M059J (cell line): ENCODE measurements at places on chromosomes 6 and 20.

GRCh38 chr6:113763876-113764275 lies 93.3 kb upstream of the MARCKS start:
- DNase-seq, result peak; percentile 92

DNA sequence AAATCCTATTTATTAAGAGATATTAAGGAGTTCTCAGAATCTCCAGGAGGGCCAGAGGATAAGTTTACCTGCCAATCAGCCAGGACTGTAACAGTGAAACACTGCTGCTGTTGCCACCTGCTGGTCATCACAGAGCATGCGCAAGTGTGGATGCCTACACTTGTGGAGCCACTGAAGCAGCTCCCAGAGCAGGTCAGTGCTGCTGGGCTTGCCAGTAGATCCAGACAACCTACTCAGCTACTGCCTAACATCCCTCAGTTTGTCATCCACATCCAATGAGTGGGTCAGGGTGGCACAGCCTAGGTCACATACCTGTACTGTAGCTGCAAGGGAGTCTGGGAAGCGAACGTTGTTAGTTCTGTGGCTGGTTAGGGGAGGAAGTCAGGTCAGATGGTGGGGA lies 18.3 kb upstream of the NHSL1 start:
- DNase-seq, result peak; percentile 56

DNA sequence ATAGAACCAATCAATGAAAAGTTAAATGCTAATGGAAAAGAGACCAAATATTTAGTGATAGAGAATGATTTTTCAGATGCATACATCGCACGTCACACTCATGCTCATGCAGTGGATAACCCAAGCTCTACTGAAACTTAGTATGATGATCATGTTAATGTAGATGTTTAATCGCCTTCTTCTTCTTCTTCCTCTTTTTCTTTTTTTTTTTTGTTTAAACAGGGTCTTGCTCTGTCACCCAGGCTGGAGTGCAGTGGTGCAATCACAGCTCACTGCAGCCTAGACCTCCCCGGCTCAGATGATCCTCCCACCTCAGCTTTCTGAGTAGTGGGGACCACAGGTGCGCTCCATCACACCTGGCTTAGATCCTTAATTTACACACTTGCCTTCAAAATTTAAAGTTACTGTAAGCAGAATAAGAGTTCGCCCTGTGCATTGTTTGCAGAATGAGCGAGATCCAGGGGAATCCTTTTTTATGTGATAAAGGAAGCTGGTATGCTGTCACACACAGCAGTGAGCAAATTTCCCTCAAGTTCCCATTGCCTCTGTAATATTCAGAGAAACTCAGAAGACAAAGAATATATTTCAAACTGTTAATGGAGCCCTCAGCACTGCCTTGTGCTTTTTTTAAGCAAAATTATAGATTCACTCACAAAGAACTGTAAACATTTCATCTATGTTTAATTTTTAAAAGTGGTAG lies 194.2 kb upstream of the SGK1 start:
- DNase-seq, result no peak

GRCh38 chr6:40714143-40714542 lies 127.0 kb upstream of the LRFN2 start:
- no peak for DNase-seq

DNA sequence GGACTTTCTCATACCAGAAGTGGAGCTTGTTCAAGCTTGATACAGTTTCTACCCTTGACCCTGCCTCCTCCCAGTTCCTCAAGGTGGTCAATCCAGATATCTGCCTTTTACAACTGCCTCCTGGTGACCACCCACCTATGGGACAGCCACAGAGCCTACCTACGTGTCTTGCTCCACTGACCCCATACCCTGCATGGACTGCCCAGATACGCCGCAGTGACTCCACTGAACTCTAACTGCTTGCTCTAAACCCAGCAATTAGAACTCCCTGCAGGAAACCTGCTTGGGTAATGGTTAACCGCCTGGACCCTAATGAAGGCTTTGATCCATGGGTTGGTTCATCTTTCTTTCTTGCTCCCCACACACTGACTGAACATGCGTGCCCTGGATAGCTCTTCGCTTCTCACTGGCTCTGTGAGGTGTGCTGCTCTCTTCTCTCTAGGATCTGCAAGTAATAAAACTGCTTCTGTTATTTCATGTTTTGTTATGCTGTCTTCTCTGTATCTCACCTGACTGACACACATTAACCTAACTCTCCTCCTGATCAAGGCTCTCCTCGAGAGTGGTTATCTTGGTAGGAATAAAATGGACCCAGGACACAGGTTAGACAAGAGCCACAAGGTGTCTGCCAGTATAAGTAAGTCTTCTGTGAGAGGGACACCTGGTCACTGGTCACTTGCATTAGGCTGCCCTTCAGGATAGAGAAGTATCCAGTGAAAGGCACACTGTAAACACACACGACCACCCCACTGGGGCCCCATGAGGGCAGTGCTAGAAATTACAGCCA lies 79.2 kb downstream of the CHD6 start:
- DNase-seq, result no peak

DNA sequence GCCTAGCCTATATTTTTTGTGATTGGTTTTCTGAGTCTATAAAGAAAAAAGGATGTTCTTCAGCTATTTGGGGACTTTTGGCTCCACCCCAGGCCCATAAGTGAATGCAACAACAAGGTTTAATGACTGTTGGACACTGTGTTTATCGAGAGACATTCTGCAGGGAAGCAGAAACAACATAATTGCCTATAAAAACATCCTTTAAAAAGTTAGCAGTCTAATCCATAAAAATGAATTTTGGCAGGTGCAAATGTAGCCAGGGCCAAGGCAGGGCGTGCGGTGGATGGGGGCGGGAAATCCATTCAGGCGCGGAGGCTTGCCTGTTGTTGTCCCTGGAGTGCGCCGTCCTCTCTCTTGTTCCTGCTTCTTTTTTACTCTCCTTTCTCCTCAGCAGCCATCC lies 99.3 kb downstream of the PAX1 start:
- no peak for DNase-seq

GRCh38 chr6:44251576-44252524 lies 4.9 kb downstream of the HSP90AB1 start:
- no peak for DNase-seq

DNA sequence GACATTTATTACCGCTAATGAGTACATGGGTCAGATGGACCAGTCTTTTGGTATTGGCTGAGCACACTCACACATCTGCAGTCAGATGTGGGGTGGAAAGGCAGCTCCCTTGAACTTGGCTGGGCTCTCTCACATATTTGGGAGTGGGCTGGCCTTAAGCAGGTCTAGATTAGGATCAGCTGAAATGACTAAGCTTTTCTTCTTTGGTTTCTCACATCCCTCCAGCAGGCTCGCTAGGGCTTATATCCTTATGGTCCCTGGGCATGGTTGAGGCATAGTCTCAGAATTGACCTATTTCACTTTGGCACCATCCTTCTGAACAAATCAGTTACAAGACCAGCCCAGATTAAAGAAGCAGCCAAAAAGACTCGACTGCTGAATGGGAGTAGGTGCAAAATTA lies 14.4 kb upstream of the PLCB1 start:
- no peak for DNase-seq

- DNase-seq, result no peak
Measured at GRCh38 chr20:48789781-48790472, 37.9 kb downstream of the PREX1 start.

- no peak for DNase-seq
Measured at GRCh38 chr6:73766040-73766439, 70.0 kb downstream of the CD109 start.

DNA sequence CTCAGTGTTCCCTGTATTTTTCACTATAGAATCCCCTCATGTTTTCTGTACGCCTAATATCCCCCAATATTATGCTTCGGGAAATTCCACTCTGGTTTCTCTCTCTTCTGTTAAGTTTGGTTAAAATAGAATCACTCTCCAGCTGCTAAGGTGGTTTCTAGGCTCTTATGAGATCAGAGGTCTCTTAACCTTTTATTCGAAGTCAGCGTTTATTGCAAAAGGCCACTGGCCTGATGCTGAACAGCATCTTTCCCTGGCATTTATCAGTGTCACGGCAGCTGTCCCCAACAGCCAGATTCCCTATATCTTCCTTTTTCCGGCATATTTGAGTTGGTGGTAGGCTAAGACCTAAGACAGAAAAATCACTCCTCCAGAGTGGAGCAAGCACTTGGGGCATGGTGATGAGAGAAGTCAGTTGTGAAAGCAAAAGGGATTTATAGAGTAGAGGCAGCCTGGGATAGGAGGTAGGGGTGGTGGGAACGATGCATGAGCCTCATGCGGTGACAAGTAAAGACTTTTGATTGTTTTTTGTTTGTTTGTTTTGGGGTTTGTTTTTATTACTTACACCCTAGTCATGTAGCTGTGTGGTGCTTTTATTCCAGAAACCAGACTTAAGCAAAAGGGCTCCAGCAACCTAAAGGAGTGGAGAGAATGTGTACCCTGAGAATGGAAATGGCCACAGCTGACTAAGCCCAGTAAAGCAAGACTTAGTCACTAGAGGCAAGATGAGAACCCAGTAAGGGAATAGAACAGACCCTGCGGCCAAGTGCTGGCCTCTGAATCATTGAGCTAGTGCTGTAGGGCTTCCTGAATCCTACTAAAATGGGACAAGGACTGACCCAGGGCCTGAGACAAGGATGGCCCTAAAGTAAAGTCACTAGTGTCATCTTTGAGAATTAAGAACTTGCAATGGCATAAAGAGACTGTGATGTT lies 233.0 kb upstream of the PRND start:
- DNase-seq, result peak; percentile 99

DNA sequence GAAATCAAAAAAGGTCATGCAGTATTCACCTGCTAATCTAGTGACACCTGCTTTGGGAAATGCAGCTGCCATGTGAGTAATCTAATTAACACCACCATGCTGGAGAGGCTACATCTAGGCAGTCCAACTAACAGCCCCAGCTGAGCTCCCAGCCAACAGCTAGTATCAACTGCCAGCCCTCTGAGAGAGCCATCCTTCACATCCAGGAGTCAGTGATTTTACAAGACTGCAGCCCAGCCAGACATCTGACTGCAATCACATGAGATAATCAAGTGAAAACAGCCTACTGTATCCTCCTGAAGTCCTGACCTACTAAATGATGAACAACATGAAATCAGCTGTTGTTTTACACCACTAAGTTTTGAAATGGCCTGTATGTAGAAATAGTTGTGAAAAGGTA lies 298.4 kb downstream of the TRDN start:
- DNase-seq, result no peak

DNA sequence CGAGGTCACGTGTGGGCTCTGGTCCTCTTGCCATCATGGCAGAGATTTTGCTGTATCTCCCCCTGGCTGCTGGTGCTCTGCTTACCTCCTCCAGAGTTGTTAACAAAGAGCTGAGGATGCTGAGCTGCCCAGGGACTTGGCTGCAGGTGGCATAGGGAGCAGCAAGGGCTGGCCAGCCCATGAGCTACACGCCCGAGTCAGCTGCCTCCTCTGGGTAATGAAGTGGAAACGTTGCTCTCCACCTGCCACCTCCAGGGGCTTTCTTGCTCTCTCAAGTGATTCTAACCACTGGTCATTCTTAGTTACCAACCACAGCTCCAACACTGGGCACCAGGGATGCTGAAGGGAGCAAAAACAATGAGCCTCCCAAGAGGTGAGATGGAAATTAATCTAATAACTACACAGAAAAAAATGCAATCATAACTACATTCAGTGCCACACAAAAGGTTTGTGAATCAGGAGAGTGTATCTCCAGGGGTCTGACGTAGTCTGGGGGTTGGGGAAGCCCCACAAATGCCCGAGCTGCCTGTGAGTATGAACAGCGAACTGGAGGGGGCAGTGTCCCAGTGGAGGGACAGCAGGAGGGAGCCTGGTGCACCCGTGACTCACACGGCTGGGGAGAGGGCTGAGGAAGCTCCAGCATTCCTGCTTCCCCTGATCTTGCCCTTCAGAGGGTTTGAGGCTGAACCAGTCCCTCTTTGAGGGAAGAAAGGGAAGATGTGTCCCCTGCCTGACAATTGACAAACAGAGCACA lies 78.7 kb downstream of the CDH26 start:
- peak; percentile 59 for DNase-seq

DNA sequence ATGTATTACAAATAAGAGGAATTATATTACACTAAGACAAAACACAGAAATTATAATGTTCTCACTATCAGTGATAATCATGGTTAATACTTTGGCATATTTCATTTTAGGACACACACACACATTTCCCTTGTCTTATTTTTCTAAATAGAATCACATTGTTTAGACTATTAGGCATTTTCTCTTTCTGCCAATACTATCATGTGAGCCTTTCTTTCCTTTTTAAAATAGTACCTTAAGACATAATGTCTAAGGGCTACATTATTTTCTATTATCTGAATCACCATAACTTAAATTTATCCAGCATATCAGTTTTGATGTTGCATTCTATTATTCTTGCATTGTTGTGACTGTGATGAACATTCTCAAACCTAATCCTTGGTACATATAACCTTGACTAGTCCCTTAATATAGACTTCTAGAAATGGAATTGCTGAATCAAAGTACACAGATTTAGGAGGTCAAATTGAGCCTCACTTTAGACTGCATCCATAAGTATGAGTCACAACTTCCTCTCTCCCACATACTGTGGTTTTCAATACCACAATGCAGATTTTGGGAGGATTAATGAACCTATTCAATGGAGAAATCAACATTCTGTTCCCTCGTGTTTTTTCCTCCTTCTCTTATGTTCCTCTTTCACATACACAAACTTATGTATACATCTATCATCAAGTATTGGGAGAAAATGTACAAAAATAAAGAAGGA lies 212.6 kb downstream of the MOXD1 start:
- peak; percentile 90 for DNase-seq

- DNase-seq, result peak; percentile 55
Measured at GRCh38 chr6:131065112-131065823, 2.2 kb upstream of the EPB41L2 start.

GRCh38 chr20:47427746-47428145 lies 71.2 kb upstream of the ZMYND8 start:
- DNase-seq, result no peak

DNA sequence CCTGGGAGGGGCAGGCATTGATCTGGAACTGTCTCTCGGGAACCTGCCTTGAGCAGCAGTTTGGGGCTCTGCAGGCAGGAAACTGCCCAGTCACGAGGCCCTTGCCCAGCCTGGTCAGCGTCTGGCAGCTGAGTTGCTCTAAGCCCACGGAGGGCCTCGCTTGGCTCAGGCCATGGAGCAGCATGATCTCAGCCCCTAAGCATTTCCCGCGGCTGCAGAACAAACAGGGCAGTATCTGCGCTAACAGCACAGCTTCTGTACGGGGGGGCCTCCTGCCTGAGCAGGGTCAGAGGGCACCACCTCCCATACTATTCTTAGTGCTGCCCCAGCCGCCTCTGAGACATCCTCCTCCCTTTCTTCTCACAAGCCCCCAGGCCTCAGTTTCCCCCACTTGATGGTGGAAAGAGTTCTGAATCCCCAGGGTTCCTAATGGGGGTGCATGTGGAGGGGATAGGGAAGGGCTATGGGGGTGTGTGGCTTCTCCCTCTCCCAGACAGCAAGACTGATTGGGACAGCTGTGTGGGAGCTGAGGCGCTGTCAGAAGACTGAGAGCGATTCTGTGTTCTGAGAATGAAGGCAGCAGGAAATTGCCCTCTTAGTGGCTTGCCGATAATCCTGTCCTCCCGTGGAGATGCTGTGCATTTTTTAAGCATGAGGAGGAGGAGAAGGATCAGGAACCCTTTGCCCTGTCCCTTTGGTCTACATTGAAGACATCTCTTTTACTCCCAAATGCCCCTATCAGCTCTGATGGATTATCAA lies 46.4 kb downstream of the MOCS1 start:
- peak; percentile 91 for DNase-seq

GRCh38 chr6:13495112-13495776 lies 7.8 kb upstream of the GFOD1 start:
- DNase-seq, result no peak

GRCh38 chr20:44021900-44022299 lies 107.2 kb downstream of the TOX2 start:
- no peak for DNase-seq
